ENCODE measurements at places on chromosomes 5 and 9.

- DNase-seq = no peak
Measured at GRCh38 chr9:87039809-87040392, 92.6 kb upstream of the GAS1 start.

DNA sequence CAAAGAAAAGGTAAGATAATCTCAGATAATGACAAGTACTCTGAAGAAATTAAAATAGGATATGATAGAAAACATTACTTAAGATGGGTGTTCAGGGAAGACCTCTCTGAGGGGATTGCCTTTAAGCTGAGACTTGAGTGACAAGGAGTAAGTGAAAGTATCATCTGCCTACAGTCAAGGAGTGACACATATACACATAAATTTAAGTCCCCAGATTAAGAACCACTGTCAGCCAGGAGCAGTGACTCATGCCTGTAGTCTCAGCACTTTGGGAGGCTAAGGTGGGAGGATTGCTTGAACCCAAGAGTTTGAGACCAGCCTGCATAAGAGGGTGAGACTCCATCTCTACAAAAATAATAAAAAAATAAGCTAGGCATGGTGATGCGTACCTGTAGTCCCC, 19.7 kb upstream of the ANKHD1 start:
- DNase-seq = no peak

DNA sequence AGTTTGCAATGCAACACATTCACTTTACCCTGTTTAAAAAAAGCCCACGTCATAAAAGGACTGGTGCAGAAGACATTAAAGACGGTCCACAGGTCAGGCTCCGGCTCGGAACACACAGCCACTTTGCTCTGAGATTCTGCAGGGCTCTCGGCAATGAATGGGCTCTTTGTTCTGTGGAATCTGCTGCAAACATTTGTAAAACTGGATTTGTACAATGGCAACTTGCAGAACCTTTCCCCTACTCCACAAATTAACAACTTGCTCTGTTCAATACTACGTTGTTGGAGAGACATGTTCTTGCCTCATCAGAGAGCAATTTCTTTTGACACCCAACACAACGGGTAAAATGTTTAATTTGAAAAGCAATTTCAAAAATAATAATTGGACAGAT, 13.0 kb upstream of the NR5A1 start:
- DNase-seq = no peak

DNA sequence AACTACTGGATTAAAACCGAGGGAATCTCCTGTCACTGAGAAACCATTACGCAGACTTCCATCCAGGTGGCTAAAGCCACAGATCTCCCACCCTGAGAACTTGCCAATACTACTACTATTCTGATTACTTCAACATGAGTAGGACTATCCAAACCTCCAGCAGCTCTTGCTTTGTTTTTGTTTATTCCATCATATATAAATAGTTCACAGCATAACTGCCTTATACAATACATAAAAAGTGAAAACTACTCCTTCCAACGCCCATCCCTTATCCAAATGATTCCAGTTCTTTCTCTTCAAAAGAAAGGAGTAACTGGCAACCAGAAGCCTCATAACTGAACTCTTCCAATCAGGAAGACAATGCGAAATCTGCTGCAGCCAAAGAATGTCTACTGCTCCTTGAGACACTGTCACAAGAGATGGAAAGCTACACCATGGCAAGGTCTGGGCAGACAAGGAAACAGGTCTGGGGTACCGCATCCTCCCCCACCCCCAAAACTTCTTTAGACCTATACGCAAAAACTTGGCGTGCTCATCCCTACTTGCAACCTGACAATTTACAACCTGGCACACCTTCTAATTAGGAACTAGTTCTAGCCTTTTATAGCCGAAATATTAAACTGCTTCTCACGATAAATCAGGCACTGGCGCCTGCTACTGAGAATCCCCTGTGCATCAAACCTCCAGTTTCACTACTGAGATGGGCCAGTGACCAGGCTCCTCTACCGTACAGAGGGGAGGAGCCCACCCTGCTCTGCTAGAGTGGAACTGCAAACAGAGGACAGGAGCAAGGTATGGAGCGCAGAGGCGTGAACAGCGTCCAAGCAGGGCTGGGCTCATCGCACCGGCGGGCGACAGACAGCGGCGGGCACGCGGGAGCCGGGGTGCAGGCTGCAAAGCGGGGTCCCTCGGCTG, 986 bp downstream of the PLPP1 start:
- no peak for DNase-seq

DNA sequence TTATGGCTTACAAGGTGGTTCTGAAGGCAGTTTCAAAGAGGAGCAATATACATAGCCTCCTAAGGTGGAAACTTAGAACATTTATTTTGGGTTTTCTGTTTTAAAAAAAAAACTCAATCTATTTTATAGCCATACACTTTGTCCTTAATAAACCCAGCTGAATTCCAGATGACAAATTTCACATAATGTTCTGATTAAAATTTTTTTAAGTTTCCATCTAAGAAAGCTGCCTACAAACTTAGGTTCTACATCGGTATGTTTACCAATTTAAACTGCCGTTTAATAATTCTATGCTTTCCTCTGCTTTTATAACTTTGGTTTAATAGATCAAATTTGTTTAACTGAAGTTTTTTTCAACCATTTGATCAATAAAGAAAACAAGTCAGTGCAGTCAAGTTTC, 12.5 kb downstream of the NR3C1 start:
- no peak for DNase-seq

DNA sequence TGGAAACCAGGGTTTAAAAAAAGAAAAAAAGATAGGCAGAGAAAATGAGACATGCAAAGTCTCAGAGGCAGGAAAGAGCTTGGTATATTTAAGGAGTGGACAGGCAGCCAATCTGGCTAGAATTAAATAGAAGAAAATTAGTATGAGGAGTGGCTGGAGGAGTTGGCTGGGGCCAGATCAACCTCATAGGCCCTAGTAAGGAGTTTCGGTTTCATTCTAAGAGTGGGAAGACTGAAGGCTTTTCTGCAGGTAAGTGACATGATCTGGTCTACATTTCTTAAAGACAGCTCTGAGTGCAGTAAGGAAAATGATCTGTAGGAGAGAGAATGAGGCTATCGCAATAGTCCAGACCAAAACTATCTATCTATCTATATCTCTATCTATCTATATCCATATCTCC, 27.5 kb downstream of the ADRB2 start:
- no peak for DNase-seq

DNA sequence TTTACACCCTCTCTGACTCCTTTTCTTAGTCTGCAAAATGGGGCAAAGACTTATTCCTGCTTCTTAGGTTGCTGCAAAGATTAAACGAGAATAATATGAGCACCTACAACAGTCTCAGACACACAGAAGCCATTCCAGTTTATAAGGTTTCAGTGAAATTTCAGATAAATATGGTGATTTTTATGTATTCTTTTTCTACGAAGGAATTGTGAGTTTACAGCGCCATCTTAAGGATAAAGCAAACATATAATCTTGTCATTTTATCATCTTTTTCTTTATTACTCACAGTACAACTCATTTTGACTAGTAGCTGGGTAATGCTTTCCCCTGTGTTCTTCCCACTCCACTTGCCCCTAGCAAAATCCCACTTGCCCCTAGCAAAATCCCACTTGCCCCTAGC, 29.2 kb upstream of the SMC5 start:
- DNase-seq = no peak

- no peak for DNase-seq
Measured at GRCh38 chr5:135382106-135382790, 16.8 kb downstream of the MACROH2A1 start.

DNA sequence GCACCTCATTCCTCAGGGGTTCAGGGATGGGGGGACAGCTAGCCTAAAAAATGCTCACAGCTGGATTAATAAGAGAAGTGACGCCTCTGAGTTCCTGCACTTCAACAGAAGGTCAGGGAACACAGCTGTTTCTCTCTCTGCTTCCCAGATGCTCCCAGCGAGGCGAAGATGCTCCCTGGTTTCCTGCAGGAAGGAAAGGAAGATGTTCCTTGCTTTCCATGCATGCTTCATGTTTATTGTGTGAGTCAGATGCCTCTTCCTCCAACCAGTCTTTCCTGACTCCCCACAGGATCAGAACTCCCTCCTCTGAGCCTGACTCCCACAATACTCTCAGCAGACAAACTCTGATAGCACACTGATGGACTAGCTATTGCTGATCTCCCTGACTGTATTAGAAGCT, 71.9 kb downstream of the MFAP3 start:
- no peak for DNase-seq

GRCh38 chr9:113738496-113738892, 137.6 kb upstream of the ZNF618 start:
- DNase-seq = no peak

DNA sequence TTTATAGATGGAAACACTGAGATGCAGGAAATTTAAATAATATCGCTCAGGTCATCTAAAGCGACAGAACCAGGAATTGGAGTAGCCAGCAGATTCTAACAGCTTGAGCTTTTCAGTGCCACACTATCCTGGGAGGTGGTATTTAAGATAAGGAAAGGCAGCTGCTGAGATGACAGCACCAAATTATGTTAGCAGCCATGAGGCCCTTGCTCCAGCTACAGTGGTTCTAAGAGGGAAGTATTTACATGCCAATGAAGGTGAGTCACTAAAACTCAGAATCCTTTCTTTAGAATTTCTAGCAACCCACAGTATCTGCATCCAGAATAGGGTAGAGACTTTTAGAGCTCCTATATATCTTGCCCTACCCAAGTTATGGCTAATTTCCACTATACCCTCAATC, 127.0 kb upstream of the VLDLR start:
- DNase-seq = no peak

- DNase-seq = no peak
Measured at GRCh38 chr9:26033336-26033735, 355.1 kb upstream of the TUSC1 start.

DNA sequence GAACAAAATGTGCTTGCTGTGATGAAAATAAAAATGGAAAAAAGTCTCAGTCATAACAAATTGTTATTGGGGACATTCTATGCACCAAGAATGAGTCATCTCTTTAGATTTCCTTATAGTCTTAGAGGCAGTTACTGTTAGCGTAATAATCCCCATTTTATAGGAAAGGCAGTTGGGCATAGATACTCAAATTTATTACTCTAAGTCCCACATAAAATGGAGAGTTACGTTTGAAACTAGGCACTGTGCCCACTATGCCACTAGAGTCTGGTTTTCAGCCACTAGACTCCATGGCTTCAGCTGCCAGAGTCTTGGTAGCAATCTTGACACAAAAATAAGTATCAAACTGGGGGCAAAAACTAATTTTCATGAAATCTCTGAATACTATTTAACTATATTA, 317.9 kb upstream of the MEF2C start:
- no peak for DNase-seq

- no peak for DNase-seq
Measured at GRCh38 chr5:60835554-60835953, 8.5 kb downstream of the ELOVL7 start.

- DNase-seq = peak; percentile 47
Measured at GRCh38 chr5:55603922-55604321, 69.2 kb upstream of the PLPP1 start.

GRCh38 chr5:95374061-95374460, 17.1 kb upstream of the FAM81B start:
- DNase-seq = no peak

GRCh38 chr5:33827885-33828284, 63.9 kb downstream of the ADAMTS12 start:
- DNase-seq = no peak

DNA sequence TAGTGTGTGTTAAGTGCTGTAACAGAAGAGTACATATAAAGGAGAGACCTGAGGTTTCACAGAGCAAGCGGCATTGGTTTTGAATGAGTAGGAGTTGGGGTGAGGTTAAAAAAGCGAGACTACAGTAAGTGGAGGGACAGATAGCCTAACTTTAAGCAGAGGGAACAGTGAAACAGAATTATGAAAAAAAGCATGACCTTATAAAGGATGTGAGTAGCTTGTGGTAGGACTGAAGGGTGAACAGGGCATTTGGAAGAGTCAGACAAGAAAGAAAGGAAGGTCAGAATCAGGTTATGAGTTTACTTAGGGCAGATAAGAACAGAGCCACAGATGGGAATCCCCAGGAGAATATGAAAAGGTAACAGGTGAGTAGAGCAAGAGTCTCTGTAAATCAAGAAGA, 22.5 kb downstream of the MSANTD3 start:
- no peak for DNase-seq

- no peak for DNase-seq
Measured at GRCh38 chr9:3827175-3827574, 301.4 kb upstream of the RFX3 start.

DNA sequence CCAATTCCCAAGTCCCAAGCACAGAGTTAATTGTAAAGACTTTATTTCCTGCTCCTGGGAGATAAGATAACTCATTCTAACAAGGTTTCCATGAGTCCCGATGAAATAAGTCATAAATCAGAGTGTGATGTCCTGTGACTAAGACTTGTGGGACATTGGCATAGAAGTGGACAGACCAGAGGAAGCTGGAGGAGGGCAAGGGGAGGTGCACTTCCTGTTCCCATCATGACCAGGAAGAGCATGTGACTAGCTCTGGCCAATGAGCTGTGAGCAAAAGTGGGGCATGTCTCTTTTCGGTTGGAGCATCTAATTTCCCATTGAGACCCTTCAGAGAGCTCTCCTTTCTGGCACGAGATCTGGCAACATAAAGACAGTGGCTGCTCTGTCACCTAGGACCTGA, 100.4 kb downstream of the ZNF354C start:
- DNase-seq = no peak

DNA sequence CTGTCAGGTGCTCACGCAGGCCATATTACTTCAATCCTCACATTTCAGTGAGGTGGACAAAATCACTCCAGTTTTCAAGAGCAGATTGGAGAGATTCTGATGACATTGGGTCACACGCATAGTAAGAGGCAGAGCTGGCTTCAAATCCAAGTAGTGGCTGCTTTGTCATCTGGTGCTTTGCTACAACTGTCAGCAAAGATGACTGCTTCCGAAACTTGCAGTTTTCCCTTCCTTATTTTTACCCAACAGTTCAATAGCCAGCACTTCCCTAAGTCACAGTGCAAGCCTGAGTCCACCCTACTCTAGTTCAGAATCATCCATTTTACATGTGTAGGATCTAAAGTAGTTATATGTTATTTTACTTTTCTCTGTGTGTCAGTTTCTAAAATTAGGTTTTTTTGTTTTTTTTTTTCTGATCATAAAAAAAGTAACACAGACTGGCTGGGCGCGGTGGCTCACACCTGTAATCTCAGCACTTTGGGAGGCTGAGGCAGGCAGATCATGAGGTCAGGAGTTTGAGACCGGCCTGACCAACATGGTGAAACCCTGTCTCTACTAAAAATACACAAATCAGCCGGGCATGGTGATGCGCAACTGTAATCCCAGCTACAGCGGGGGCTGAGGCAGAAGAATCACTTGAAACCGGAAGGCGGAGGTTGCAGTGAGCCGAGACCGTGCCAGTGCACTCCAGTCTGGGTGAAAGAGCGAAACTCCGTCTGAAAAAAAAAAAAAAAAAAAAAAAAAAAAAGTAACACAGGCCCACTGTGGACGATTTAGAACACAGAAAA, 49.6 kb downstream of the ANKDD1B start:
- DNase-seq = no peak
